Renal pelvis (tissue), 12 donors: ENCODE measurements at places on chromosomes 12 and 14.

DNA sequence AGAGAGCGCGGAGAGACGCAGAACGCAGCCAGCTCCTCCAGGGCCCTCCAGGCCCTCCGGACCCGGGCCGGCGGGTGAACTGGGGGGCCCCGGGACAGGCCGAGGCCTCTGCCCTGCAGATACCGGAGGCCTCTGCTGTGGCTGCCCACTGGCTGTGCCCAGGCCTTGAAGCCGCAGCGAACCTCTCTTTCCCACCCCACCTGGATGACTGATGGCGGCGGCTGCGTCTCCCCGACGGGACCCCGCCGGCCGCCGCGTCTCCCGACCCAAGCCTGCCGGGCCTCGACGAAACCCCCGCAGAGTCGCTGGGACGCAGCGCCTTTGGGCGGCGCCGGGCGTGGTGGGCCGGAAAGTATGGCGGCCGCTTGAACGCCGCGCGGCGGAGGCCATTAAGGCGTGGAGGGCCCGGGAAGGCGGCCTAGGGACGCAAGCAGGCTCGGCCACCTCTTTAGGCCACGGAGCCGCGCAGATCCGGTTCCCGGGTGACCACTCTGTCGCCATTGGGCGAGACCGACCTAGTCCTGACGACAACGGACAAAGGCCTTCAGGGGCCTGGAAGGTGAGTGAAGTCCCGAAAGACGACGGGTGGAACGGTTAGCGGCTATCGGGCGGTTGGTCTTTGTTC lies 8.4 kb upstream of the ERGIC2 start:
- DNase-seq, result no peak

DNA sequence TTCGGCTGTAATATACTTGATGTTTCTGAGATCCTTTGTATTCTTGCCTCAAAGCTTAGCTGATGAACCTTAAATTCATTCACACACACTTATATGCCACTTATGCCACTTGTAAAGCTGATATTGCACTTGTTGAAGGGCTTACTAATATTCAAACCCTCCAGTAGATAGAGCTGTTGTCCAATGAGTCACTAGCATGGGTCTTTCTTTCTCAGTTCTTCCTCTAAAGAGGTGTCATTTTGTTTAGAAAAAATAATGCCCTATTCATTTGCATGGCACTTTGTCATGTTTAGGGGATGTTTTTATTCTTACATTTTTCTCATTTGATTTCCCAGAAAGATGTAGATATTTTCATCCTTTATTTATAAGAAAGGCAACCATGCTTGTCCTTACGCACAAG lies 56.4 kb downstream of the MON2 start:
- DNase-seq, result no peak

DNA sequence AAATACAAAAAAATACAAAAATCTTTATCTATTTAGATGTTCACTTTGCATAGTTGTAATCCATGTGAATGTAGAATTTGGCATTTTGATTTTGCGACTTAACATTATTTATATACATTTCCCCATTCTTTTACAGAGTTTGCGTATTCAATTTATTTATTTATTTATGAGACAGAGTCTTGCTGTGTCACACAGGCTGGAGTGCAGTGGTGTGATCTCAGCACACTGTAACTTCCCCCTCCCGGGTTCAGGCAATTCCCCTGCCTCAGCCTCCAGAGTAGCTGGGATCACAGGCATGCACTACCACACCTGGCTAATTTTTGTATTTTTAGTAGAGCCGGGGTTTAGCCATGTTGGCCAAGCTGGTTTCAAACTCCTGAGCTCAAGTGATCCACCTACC lies 25.3 kb upstream of the STRN3 start:
- no peak for DNase-seq

- no peak for DNase-seq
Measured at GRCh38 chr12:11753150-11753499, 103.7 kb downstream of the ETV6 start.

DNA sequence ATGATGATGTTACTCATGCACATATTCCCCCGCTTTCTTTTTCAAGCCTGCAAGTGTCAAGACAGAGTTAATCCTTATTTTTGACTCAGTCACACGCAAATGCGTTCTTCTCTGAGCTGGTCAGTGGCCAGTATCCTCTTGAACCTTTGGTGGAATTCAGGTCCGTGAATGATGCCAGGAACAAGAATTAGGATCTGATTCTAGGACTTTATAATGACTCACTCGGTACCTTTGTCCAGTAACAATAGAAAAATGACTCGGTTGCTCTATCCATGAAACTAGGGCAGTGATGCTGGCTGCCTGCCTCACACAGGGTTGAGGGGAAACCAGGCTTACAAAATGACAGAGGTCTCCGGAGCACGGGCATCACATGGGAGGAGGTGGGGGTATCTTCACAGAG lies 185.8 kb upstream of the NUDT4 start:
- DNase-seq, result no peak

- DNase-seq, result no peak
Measured at GRCh38 chr14:51118993-51119392, 24.1 kb upstream of the TRIM9 start.

DNA sequence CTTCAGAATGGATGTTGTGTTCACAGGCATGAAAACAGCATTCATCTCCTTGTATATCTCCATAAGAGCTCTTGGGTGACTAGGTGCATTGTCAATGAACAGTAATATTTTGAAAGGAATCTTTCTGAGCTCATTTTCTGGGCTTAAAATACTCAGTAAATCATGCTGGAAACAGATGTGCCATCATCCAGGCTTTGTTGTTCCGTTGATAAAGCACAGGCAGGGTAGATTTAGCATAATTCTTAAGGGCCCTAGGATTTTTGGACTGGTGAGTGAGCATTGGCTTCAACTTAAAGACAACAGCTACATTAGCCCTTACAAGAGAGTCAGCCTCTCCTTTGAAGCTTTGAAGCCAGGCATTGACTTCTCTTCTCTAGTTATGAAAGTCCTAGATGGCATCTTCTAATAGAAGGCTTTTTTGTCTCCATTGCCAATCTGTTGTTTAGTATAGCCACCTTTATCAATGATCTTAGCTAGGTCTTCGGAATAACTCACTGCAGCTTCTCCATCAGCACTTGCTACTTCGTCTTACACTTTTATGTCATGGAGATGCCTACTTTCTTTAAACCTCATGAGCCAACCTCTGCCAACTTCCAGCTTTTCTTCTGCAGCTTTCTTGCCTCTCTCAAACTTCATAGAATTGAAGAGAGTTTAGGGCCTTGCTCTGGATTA lies 79.6 kb upstream of the PSMA6 start:
- no peak for DNase-seq

DNA sequence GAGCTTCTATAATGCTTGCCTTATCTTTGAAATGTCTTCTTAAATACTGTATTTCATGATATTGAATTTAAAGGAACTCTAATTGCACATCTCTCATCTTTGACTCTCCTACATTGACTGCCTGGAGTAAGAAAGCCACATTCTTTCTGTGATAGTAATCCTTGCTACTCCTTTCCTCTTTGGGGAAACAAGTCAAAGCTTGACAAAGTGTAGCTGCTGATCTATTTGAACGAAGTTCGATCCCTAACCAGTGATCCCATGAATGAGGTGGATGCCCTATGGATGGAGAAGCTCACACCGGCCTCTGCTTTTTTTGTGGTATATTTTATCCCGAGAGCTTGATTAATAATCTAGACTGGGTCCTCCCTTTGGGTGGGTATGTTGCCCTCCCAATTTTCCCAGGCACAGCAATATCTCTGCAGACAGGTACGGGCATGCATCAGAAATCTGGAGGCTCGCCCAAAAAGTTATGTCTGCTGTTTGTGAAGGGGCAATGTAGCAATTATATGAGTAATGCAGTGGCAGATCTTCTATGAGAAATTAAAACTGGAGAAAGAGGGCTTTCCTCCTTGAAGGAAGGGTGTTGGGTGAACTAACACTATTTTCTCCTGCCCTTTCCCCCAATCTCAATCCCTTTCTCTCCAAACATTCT lies 163.0 kb upstream of the FRMD6 start:
- no peak for DNase-seq
